T-helper 17 cell (primary cell): ENCODE measurements at places on chromosomes 6 and 20.

GRCh38 chr6:89768324-89768723 lies 51.3 kb downstream of the MDN1 start:
- DNase-seq = no peak

DNA sequence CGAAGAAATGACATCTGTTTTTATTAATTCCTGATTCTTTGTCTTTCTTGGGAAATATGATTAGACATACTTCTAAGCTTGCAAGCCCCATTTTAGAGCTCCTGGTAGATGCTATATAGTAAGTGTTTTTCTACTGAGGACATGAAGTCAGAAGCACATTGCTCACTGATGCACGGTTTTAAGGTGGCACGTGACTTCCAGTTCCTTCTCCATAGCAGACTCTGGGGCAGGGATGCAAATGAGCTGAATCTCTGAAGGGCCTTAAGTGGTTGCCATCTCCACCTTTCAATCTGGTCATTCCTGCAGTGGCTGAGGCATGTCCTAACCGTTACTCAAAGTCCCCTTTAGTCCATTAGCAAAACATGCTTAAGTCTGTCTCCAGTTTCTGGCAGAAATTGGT lies 421.2 kb upstream of the HTR1E start:
- DNase-seq = no peak

GRCh38 chr20:43844778-43845614 lies 69.7 kb upstream of the TOX2 start:
- DNase-seq = no peak

DNA sequence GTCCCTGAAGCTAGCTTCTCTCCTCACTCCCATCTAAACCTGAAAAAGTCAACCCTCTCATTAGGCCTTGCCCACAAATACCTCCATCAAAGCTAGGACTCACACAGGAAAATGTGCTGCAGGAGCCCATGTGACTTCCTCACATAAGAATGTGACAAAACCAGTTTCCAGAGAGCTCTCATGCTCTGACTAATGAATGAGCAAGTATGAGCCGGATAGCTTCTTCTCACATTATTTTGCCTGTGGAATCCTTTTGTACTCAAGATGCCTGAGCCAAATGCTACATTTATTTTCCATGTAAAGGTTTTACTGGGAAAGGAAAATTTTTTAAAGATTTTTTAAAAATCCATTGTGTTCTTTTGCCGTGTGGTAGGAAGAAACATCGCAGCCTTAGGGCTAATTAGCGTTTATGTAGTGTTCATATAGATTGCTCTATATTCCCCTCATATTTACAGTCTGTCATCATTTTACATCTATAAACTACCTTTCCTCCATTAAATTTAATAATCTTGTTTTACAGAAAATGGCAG lies 68.6 kb upstream of the CCN6 start:
- DNase-seq = no peak

DNA sequence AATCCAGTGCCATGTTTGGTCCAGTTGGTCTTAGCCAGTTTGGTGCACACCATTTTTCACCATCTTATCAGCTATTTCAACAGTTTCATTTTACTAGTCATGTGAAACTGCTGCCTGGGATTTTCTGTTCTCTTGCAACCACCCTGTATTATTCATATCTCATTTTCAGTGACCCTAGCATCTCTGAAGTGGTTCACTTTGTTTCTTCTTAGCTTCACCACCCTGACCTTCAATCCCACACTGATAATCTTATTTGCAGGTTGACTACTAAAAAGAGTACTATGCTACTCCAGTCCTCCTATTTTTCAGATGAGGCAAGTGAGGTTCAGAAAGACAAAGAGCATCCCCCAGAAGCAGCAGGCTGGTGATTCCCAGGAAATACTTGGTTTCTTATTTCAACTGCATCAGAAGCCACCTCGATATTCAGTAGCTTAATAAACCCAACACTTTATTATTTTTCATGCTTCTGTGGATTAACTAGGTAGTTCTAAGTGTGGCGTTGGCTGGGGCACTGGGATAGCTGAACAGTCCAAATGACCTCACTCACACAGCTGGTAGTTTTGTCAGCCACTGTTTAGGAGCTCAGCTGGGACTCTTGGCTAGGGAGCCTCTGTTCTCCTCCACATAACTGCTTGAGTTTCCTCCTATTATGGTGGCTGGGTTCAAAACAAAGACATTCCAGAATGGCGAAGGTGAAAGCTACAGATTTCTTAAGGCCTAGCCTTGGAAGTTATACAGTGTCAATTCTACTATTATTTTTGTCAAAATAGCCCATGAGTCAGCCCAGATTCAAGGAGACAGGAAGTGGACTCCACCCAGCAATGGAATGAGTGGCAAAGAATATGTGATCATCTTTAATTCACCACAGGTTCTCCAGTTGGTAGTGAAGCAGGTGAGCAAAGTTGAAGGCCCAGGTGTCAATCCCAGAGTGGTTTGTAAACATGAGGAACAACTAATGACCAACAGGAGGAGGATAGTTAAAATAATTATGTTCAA lies 40.6 kb downstream of the BPIFB4 start:
- no peak for DNase-seq

GRCh38 chr6:9841886-9842725 lies 572.8 kb downstream of the TFAP2A start:
- no peak for DNase-seq

DNA sequence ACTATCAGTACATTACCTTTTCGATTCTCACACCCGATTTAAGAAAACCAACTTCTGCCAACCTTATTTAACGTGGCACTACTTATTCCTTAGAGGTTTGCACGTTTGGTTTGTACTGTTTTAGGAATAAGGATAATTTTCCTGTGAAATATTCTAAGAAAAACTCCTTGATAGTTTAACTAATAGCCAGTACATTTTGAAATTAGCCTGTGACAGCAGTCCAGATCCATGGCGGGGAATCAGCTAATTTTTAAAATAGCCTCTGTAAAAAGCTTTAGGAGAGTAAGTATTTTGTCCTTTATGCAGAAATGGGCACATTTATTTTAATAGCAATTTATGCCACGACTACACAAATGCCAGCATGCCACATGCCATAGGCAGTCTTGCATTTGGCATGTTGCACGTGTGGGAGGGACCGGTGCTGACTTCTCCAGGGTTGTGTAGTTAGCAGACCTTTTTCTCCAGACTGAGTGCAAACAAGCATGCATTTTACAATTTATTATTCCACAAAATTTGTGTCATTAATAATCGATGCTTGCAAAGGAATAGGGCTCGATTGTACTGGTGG lies 6.2 kb downstream of the FOXC1 start:
- DNase-seq = no peak
